ENCODE measurements at places on chromosomes 3 and 15.

GRCh38 chr15:73287019-73287418 is 81.7 kb downstream of the HCN4 start:
- DNase-seq = no peak

- DNase-seq = no peak
Measured at GRCh38 chr15:68816795-68817303, 3.8 kb downstream of the ANP32A start.

GRCh38 chr3:195907934-195908693 is at the start of gene TNK2:
TSS of gene TNK2 (minus strand) at chr3:195908551. CDS start at chr3:195888588, 19,963 bp downstream.
- no peak for DNase-seq

DNA sequence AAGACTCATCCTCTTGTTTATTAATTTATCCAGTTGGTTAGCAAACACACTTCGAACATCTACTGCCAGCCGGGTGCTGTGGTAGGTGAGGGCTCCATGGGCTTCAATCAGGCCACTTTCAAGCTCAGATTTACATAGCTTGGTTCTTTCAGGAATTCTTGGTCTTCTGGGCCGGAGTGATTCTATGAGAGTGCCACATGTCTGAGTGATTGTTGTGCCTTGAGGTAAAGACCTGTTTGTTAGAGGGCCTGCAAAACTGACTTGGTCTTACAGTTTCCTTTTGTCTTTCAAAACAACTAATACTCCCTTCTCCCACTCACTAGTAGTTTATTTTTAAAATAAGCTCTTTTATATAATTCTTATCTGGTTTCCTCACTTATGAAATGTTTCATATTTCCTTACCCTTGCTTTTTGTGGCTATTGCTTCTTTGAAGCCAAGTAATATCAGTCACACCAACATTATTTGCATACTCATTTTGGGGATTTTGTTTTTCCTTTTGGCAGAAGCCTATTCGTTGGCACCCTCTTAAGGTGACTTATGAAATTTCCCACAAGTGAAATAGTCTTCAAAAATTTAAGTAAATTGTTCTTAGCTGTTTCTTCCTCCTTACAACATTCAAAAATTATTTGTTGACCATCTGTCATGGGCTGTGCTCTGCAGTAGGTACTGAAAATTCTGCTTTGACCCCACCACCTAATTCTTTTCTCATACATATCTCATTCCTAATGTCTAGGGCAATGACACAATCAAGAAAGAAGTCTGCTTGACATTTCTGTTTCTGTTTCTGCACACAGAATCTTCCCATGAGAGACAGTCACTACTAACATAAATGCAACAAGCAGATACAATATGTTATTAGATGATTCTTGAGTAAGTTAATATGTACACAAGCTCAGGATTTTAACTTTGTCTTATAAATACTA is 120.2 kb downstream of the LRRC28 start:
- no peak for DNase-seq

GRCh38 chr3:126464997-126465396 is 10.7 kb downstream of the ZXDC start:
- no peak for DNase-seq

DNA sequence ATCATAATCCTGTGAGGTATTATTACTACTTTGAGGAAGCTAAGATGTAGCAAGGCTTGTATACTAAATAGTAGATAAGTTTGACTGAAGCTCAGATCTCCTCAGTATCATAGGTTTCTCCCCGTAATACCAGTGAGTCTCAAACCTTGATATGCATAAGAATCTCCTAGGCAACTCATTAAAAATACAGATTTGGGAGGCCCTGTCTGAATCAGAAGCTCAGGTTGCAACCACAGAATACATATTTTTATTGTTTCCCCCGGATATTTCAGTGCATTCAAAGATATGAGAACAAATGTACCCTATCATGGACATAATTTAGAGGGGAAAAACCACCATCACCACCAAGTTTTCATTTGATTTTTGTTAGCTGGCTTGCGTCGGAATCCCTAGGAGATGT is 242.1 kb upstream of the C2CD4B start:
- DNase-seq = no peak

GRCh38 chr15:96619174-96619573 is 288.7 kb downstream of the NR2F2 start:
- no peak for DNase-seq

All from cortex of kidney (tissue), 1 donor.